ENCODE measurements at places on chromosomes 3 and 15. TPM values are rescaled to one million over a fixed set of nuclear protein-coding genes. Genes with fewer than 3 reads are reported as not detected.
A peak's percentile ranks its signal among the peaks of the same experiment; 100 is the strongest.

The SLC7A14 gene
- not detected for total RNA-seq

The NPAP1 gene
- not detected for total RNA-seq

The ACAD9 gene
- total RNA-seq: 23.4 TPM

GRCh38 chr3:128270559-128271492 is 117.5 kb downstream of the EEFSEC start:
- H3K27ac ChIP-seq: no peak overlapping the region
- no peak overlapping the region for H3K4me3 ChIP-seq
- no peaks in the 10 kb centered on the region for H3K4me1 ChIP-seq
- peak; percentile 30 for DNase-seq
- no peaks in the 10 kb centered on the region for H3K27me3 ChIP-seq
- H3K36me3 ChIP-seq: no peaks in the 10 kb centered on the region

- H3K36me3 ChIP-seq: no peaks in the 10 kb centered on the region
- no peak for DNase-seq
- peak overlapping the region; percentile 9 for H3K27ac ChIP-seq
- peaks cover 11% of the 10 kb centered on the region for H3K4me1 ChIP-seq
- no peaks in the 10 kb centered on the region for H3K27me3 ChIP-seq
Measured at GRCh38 chr15:62509395-62509958, 344.4 kb upstream of the C2CD4B start.

DNA sequence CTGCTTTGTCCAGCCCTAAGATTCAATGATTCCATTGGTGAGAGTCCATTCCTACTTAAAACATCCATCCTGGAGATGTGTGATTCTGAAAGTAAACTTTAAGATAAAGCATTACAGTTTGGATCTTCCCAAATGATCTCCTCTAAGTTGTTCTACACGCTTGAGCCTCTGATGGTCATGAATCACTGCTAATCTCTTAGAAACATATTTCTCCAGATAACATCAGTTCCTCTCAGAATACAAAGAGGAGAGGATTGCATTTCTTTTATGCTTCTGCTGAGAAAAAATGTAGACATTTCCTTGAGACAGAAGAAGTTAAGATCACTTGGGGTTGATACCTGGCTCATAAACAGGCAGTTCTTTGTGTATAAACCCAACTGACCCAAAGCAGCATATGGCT is 281.2 kb upstream of the DPH6 start:
- H3K36me3 ChIP-seq: no peaks in the 10 kb centered on the region
- no peak overlapping the region for H3K27ac ChIP-seq
- H3K4me3 ChIP-seq: no peak overlapping the region
- DNase-seq: no peak
- H3K4me1 ChIP-seq: no peaks in the 10 kb centered on the region
- no peaks in the 10 kb centered on the region for H3K27me3 ChIP-seq

DNA sequence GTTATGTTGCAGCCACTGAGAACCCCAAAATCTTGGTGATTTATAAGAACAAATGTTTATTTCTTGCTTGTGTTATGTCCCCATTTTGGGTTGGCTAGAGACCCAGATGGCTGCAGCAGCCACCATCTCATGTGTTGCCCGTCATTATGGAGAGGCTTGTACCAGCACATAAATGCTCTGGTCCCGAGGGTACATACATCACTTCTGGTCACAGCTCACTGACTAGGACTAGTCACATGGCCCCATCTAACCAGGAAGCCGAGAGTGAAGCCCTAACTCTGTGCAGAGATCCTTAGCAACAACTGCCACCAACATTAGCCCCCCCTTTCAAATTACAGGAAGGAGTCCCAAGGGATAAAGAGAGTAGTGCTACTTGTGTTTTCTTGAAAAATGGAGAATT is 25.5 kb upstream of the HACD2 start:
- H3K27me3 ChIP-seq: no peaks in the 10 kb centered on the region
- H3K4me1 ChIP-seq: peaks cover 24% of the 10 kb centered on the region
- DNase-seq: no peak

Data from ascending aorta (tissue), 2 donors.